ENCODE measurements at places on chromosomes 5 and 9.

DNA sequence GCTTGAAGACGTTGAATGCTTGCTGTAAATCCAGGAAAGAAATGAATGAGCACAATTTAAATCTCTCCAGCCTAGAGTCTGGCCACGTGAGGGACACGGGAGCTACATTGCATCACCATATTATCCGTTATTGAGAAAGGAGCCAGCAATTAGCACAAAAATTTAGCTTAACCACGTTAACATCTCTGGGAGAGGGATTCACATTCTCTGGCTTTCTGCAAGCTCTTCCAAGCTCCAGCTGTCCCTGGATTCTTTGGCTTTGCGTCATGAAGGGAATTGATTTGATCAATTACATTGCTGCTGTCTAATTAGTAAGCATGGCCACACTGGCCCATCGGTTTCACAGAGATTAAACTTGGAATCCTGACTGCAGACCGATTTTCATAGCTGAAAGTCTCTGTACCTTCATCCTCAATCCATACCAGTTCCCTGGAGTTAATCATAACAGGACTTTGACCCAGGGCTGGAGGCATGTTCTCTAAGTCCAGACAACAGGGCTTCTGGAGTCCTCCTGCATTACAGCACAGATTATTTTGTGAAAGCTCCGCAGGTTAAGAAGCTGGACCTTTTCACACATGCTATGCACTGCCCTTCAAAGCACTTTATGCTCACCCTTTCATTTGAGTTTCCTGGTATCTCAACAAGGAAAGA, 31.6 kb downstream of the ADRA1B start:
- no peak for DNase-seq

- no peak for DNase-seq
Measured at GRCh38 chr5:14712131-14712530, 47.6 kb downstream of the OTULIN start.

DNA sequence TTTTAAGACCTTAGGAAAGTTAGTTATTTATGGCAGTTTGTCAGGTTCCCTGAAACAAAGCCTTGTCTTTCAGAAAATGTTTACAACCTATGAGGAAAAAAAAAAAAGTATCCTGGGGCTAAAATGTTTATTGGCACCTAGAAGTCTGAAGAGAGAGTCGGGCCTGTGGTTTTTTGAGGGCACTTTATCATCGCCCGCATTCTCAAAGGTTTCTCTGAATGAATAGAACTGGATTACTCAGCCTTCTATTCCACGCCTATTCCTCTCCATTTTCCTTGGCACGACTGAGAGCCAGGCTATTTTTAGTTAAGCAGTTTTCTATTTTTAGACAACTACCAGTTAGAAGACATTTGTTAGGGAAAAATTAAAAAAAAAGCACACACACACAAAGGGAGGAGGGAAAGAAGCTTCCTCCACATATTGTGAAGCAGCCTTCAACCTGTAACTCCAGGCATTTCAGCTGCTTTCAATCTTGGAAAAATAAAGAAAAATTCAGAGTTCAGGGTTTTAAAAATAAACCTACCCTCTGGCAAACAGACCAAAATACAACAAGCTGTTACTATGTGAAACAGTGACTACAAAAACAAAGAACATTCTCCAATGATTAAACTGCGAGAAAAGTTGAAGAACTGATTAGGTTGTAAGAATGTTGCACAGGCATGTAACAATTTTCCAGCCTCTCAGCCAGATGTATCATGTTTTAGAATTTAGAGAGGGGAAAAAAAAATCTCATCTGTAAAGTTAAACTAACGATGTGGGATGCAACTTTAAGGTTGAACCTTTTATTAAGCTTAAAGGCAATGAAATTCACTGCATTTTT, 97.0 kb downstream of the MEF2C start:
- no peak for DNase-seq

DNA sequence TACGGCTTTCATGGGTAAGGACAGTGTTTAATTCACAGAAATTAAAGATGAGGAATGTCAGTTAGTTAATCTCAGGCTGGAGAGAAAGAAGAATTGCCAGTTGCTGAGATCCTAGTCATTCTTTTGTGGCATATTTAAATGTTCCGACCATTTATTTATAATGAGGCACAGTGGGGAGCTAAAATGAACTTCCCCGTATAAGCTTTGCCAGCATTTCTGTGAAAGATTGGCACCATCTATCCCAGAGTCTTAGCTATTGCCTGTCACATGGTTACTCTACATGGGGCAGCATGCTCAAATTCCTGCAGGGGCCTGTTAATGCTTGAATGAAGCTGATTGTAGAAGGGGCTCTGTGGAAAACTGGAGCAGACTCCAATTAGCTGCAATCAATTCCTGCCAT, 314.1 kb downstream of the PRELID2 start:
- DNase-seq: no peak

DNA sequence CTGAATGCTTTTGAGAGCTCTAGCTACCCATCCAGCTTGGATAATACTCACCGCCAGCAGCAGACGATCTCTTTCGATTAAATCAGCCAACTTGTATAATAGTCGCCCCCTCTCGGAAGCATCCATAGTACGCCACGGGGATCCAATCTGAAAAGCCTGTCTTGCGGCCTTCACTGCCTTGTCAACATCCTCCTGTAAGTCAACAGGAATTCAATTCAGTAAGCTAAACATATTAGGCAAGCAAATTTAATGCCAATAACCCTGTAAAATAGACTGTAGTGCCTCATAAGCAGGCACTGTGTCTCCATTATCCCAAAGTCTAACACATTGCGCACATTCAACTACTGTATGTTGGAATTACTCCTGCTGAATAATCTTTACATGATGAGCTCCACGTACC, 22.0 kb downstream of the ALDH1A1 start:
- no peak for DNase-seq

DNA sequence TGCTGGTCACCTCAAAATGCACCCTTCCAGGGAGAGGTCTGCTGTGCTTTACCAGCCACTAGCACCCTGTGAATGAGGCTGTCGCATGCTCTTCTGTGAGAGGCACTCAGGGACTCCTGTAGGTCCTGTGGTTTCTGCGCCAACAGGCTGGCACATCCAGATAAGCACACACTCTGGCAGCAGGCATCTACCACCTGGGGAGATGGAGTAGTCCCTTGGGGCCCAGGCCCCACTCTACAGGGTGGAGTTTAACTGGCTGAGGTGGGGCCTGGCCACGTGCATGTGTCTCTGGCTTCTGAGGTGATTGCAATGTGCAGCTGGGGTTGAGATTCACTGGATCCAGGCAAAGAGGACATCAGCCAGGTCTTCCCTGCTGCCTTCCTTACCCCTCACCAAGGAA, 32.3 kb downstream of the TMEM174 start:
- DNase-seq: no peak

GRCh38 chr5:168822745-168823281, 243.6 kb upstream of the PANK3 start:
- no peak for DNase-seq

GRCh38 chr5:30620481-30621085, 572.9 kb upstream of the CDH6 start:
- DNase-seq: no peak

- no peak for DNase-seq
Measured at GRCh38 chr9:110626101-110626829, 42.3 kb upstream of the MUSK start.

GRCh38 chr5:77230727-77231470, 20.4 kb downstream of the PDE8B start:
- DNase-seq: no peak

DNA sequence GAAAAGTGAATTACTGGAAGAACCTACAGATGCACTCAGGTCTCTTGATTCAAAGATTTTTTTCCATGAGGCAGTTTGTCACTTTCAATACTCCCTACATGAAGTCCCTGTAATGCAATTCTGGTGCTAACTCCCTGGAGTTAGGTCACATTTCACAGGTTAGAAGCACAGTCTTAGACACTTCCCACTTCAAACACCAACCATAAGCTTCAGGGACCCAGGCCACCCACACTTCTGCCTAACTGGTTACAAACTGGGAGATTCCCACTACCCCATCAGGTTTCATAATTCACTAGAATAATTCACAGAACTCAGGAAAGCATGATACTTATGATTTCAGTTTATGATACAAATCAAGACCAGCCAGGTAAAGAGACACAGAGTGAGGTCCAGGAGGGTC, 29.0 kb upstream of the FOXI1 start:
- no peak for DNase-seq

DNA sequence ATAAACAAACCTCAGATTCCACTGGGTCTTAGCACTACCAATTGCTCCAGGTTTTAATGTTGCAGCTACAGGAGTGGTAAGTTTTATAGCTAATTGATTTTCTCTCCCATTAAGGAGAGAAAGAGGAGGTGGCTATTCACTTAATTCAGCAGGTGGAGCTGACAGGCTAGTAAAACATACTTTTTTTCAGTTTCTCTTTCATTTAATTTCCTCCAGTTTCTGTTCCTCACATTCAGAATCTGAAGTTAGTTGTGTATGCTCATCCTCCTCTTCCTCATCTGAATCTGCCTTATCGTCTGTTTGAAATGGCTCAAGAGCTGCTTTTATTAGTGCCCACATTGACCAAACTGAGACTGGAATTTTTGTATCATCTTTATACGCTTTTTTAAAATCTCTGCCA, 98.0 kb downstream of the PLPPR1 start:
- DNase-seq: no peak

DNA sequence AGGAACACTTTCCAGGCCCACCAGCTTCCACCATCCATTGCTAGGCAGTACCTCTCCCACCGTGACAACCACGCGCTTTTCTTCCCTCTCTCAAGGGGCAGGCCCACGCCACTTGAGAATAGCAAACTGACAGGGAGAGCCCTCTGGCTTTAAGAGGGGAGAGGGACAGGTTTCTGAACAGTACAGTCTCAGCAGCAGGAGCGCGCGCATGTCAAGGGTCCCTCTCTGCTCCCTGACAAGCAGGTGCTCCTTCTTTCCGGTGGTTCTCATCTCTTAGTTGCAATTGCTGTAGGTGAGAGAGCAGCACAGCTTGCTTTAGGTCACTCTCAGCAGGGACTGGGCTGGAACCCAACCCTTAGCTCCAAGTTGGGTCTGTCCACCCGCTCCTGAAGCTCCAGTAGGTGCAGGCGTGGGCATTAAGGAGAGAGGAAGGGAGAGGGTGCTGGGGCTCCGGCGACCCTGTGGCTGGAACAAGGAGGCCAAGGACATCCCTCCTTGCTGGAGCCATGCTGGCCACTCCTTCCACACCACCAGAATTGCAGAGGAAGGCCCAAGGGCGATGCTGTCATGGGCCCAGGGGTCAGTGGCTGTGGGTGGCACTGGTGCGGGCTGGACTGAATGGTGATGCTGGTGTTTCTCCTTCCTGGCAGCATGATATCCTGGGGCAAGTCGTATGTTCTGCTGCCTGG, 9.0 kb upstream of the PHF2 start:
- no peak for DNase-seq

DNA sequence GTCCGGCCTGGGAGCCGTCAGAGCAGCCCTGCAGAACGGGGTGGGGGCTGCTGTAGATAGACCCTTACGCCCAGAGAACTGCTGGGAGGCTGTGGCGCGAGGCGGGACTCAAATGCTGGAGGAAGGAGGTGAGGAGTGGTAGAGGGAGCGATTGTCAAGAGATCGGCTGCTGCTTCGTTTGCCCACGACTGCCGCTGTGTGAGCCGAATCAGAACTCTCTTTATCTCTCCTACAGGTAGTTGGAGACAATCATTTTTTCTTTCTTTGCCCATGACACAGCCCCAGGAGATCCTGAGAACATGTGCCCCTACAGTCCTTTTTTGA, 456 bp downstream of the ZNF79 start:
- peak; percentile 33 for DNase-seq

DNA sequence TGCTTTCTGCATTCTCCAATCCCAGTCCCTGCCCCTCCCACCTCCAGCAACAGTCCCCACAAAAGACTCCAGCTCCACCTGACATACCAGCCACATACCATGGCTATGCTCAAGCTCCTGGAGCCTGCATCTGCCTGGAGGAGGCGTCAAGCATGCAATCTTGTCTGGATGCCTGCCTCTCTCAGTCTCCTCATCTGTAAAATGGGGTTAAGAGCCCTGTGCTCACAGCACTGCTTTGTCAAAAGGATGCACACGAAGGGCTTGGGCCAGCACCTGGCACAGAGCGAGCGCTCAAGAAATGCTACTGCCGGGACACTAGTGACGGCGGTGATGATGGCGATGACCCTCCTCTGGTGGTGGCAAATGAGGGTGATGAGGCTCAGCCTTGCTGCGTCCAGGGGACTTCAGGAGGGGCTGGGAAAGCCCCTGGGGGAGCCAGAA, 202.9 kb upstream of the IER5L start:
- no peak for DNase-seq

GRCh38 chr9:17528859-17529258, 50.0 kb upstream of the SH3GL2 start:
- DNase-seq: no peak

- no peak for DNase-seq
Measured at GRCh38 chr9:70263421-70263820, 4.6 kb downstream of the SMC5 start.

DNA sequence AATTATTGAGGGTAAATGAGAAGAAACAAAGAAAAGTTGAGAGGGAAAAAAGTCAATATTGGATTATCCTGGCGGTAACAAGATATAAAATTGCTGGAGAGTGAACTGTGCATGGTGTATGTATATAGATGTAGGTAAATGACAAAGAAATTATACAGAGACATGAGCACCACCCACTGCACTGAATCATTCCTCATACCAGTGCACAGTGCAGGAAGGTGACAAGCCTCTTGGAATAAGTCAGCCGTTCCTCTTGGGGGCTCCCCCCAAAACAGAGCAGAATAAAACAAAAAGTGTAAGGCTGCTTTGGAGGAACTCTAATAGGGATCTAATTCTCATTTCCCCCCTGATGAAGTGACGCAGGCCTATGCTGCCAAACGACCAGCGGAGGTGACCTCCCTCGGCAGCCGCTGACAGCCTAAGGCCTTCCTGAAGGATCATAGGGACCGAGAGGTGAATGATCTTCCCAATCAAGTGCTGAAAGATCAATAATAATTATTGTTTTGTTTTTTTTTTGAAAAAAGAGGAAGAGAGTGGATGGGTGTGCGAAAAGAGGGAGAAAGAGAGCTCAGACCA, 245.0 kb downstream of the PSAT1 start:
- no peak for DNase-seq

GRCh38 chr5:72041654-72042053, 65.6 kb upstream of the MAP1B start:
- DNase-seq: no peak

GRCh38 chr5:179223528-179223927, 121.7 kb downstream of the ADAMTS2 start:
- no peak for DNase-seq

GRCh38 chr5:103674251-103674650, 111.7 kb upstream of the NUDT12 start:
- no peak for DNase-seq

- DNase-seq: no peak
Measured at GRCh38 chr9:26579056-26579455, 313.5 kb downstream of the CAAP1 start.

GRCh38 chr5:76617229-76617628, 6.0 kb downstream of the F2RL2 start:
- DNase-seq: no peak

GRCh38 chr9:112334432-112334841, 1.0 kb upstream of the PTBP3 start:
- peak; percentile 26 for DNase-seq

GRCh38 chr5:178415353-178415752, 174.8 kb downstream of the COL23A1 start:
- no peak for DNase-seq
